ENCODE measurements at places on chromosomes 7 and 10.
A peak's percentile ranks its signal among the peaks of the same experiment; 100 is the strongest.

DNA sequence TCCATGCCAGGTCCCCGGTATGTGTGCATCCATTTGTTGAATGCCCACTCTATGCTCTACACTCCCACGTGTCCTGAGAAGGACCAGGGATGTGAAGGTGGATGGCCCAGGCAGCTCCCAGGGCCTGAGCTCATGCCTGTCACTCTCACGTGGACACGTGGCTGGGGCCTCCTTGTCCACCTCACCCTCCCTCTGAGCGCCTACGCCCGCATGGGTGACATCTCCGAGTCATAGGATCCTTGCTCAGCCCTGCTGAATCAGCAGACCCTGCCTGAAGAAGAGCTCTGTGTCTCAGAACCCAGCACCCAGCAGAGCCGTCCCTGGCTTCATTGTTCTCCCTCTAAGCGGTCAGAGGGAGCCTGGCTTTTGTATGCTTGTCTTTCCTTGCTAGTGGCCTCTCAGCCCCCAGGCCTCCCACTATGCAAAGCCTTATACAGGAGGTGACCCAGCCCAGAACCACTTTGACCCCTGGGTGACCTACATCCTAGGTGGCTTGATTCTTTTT, 107.9 kb upstream of the PPIF start:
- DNase-seq: peak; percentile 73

- no peak for DNase-seq
Measured at GRCh38 chr10:123797813-123798212, 93.8 kb downstream of the CPXM2 start.

GRCh38 chr7:148264933-148265557, 325.5 kb upstream of the C7orf33 start:
- DNase-seq: no peak

DNA sequence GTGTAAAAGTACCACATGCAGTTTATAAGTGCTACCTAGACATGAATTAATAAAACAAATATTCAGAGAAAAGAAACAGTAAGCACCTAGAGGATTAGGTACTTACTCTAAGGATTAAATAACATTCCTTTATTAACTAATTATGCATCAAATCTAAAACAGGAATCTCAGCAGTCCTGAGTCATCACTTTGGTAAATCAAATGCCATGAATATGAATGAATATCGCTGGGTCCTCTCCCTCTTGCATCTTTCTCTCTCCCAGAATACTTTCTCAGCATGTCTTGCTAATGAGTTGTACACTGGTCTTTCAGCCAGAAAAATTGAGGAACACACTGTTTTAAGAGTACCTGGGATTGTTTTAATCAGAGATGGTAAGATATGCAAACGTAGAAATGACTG, 225.5 kb upstream of the NFE2L3 start:
- no peak for DNase-seq

DNA sequence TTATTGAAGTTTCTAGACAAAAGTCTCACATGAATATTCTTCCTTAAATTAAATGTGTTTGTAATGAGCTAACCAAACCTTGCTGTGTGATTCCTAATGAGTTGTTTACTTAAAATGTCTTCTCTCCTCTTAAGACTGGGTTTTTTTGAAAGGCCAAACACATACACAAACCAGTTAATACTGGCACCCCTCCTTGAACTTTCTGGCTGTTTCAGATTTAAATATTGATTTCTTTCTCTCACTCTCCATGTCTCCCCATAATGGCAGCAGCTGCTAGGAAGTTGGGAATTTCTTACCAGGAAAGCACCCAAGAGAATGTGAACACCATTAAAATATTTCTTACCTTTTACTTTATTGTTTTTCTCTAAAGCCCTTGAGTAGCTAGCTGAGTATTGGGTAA, 11.4 kb upstream of the PTN start:
- no peak for DNase-seq

GRCh38 chr7:18421297-18422002, 74.1 kb upstream of the HDAC9 start:
- no peak for DNase-seq

GRCh38 chr7:149321978-149322541, 60.1 kb downstream of the ZNF783 start:
- no peak for DNase-seq

- no peak for DNase-seq
Measured at GRCh38 chr7:133491846-133492652, 239.2 kb downstream of the EXOC4 start.

DNA sequence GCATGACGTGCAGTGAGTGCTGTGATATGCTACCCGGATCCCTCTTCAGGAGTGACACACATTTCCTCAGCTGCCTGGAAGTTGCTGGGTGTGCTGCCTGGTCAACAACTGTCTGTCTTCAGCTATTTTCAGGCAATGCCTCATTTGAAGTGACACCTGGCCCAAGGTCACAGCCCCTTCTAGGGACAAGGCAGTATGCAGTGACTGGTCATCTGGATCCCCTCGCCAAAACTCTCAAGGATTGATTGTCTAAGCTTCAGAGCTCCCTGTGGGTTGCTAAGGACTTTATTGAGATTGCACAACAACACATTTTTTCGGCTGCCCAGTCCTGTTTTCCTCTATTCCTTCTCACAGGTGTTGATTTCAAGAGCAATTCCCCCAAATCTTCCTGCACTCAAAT, 108.8 kb downstream of the GNAI1 start:
- DNase-seq: no peak

GRCh38 chr7:26653430-26654399, 210.7 kb downstream of the SKAP2 start:
- no peak for DNase-seq

- no peak for DNase-seq
Measured at GRCh38 chr7:110095372-110096052, 995.4 kb upstream of the LRRN3 start.

GRCh38 chr10:6843481-6843881, 263.4 kb upstream of the PRKCQ start:
- DNase-seq: peak; percentile 58

DNA sequence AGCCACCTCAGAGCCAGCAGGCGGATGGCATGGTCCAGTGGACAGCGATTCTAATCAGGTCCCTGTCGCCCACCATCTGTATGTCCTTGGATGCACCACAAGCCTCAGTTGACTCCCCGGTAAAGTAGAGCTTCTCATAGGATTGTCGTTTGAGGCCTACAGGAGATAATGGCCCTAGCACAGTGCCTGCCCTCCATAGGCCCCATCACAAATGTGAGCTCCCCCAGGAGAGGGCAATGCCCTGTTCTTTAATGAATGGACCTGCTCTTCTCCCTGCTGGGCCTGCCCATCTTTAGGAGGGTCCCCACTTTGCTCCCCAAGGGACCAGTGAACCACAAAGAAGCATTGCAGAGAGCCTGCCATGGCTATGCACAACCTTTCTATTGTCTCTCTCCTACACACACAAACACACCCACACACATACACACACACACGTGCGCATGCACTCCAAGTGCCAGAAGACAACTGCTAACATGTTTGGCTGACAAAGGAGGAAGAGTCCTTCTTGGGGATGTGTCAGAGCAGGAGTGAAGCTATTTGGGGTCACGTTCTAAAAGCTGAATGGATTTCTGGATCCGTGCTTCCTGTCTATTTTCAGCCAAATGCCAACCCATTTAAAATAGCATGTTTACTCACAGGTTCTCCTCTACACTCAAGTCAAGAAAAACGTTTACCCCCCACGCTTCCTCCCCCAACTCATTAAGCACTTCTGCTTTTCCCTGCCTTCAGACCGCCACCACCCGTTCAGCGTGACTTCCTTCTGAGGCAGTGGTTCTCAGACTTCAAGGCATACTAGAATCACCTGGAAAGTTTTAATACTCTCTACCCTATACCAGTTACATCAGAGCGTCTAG, 196.1 kb downstream of the GRID1 start:
- no peak for DNase-seq

DNA sequence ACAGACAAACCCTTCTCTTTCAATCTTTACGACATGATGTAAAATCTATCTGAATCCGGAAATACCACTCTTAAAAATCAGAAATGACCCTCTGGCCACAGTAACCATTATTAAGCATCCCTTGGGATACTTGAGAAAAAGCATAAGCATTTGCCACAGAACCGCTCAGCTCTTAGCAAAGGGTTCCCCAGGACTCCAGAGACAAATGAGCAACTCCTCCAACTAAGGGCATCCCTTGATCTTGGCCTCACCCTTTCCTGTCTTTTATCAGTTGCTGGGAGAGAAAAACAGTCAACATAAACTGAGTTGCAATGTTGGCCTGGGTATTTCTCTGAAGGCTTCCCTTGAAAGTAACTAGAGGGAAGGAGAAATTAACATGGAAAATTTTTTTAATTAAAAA, 3.5 kb downstream of the PDLIM1 start:
- no peak for DNase-seq

DNA sequence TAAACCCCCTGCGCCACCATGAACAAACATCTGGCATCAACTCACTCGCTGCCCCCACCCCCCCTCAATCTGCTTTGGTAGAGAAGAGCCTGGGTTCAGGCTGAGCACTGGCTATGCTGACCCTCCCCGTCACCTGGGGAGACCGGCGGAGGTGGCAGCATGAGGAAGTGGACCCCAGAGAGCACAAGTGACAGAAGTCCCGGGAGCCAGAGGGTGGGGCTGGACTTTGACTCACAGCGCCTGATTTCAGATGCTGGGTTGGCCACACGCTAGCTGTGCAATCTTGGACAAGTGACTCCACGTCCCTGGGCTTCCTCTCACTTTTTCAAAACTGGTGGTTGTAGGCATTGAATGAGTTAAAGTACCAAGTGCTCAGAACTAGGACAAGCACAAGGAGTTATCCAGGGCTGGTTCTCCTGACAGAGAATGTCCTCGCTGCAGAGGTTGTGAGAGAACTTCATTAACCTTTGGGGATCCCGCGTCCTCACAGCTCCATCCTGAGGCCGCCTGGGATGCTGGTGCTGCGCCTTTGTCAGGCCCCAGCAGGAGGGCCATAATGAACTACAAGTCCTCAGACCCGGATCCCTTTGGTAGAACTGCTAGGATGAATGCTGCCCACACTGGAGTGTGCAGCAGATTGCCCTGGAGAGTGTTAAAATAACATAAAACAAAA, 48.8 kb upstream of the RASGEF1A start:
- no peak for DNase-seq

DNA sequence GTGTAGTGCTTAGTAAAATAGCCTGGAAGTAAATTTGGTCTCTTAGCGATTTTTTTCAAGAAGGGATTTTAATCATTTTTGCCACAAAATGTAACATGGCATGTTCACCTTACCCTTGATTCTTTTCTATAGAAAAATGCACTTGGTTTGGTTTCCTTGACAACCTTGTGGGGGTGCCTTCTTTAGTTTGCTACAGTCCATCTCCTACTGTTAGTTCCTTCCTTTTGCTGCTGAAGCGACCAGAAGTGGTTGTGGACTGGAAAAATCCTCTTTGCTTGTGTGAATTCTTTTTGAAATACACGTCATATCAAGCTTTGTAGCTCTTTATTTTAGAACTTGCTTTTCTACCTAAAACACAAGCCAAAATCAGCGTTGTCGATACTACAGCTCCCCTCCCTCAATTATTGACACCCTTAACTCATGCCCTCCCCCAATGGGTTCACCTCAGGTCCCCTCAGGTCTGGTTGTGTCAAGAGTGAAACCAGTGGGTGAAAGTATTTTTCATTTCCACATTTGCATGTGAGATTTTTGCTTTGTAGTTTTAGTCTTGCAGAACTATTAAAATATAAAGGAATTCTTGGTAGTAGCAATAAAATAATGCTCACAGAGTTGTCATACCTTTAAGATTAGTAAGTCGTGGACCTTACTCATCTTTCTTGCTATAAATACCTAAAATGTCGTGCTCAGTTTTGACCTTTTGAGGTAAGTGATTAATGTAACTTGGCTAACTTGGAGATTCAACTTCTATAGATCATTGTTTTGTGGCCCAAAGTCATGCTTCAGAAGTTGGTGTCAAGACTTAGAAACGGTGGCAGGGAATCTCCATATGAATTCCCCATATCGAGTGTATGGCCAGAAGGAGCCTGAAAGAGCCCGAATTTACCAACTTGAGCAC, 1.5 kb downstream of the ACTR3B start:
- no peak for DNase-seq

DNA sequence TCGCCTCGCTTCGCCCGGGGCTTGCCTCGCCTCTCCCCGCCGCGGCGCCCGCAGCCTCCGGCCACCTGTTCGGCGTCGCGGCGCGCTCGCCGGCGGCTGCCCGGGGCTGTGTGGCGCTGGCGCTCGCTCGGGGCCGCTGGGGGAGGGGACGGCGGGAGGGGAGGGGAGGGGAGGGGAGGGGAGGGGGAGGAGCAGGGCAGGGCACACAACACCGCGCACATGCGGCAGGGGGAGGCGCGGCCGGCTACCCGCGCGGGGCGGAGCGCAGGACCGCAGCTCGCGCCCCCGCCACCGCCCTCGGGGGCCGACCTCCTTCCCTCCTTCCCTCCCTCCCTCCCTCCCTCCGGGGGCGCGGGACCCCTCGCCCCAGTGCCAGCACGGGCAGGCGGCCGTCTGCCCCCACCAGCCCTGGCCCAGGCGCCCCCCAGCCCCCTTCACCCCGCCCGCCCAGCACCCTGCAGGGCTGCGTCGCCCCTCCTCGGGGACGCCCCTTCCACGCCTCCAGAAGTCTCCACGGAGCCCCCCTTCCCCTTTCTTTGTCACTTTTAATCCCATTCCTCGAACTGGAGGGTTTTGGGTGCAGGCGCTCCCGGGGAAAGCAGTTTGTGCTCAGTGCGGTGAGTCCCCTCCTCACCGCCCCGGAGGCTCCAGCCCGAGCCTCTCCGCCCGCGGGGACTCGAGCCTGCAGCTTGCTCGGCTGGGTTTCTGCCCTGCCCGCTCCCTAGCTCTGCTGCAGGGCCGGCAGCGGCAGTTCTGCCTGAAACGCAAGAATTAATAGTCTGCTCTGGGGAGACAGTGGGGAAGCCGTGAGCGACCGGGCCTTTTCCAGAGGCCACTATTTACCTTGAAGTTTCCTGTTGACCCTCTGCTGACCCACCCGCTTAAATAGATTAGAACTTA, at the start of gene PARD3:
Gene PARD3 (minus strand): TSS at position 112 of the 900 bp plus-strand sequence. CDS start 301 bp downstream, outside the sequence.
- DNase-seq: no peak

DNA sequence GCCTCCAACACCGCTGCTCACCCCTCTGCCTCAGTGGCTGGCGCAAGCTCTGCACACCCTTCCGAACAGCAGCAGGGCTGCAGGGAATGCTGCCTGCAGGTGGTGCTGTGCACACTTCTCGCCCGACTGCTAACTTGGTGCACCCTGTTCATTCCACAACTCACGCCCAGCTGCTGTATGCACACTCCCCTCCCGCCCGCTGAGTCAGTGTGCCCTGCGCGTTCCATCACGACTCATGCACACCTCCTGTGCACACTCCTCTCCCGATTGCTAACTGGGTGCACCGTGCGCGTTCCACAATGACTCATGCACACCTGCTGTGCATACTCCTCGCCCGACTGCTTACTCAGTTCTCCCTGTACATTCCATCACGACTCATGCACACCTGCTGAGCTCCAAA, 21.5 kb downstream of the ADARB2 start:
- DNase-seq: no peak

GRCh38 chr10:73999703-74000102, 1.8 kb downstream of the VCL start:
- no peak for DNase-seq

GRCh38 chr7:3140834-3141233, 97.2 kb upstream of the CARD11 start:
- DNase-seq: no peak

GRCh38 chr7:36604806-36605205, 119.5 kb downstream of the AOAH start:
- DNase-seq: no peak

GRCh38 chr7:135773464-135773863, 24.9 kb upstream of the FAM180A start:
- DNase-seq: no peak
